ENCODE measurements at places on chromosomes 5 and 9.

- no peak for DNase-seq
Measured at GRCh38 chr9:114117996-114118830, 19.1 kb upstream of the KIF12 start.

- no peak for DNase-seq
Measured at GRCh38 chr5:35956429-35956828, 18.0 kb upstream of the CAPSL start.

- DNase-seq, result no peak
Measured at GRCh38 chr9:123769719-123770118, 160.2 kb downstream of the DENND1A start.

DNA sequence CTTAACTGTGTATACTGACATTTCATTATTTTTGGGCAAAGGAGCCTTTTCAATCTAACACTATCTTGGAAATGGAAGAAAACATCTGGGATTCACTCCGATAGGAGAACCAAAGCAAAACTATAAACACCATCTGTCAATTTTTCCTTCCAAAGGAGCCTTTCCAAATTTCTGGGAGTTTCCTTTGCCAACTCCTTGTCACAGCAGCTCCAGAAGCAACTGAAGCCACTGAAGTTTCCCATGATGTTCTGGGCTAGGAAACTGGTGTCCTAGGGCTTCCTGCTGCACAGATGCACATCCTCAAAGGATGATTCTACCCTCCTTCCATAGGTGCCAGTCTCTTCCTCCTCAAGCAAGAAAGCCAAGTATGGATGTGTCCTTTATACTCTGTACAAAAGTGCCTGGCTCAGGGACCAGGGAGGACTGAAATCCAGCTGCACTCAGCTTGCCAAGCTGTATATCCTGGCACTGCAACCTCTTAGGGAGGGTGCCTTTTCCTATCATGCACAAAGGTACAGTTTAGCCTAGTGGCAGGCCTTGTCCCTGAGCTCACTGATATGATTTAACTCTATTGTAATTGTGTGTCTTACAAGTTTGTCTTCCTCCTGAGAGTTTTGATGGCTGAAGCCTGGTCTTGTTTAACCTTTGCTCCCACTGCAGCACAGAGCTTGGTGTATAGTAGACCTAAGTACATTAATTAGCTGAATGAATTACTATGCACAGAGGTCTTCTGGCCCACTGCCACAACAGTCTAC is 8.4 kb upstream of the UBAP1 start:
- no peak for DNase-seq

GRCh38 chr9:120730654-120731514 is 16.6 kb upstream of the MEGF9 start:
- no peak for DNase-seq

- no peak for DNase-seq
Measured at GRCh38 chr5:74017112-74017511, 391.1 kb downstream of the ARHGEF28 start.

DNA sequence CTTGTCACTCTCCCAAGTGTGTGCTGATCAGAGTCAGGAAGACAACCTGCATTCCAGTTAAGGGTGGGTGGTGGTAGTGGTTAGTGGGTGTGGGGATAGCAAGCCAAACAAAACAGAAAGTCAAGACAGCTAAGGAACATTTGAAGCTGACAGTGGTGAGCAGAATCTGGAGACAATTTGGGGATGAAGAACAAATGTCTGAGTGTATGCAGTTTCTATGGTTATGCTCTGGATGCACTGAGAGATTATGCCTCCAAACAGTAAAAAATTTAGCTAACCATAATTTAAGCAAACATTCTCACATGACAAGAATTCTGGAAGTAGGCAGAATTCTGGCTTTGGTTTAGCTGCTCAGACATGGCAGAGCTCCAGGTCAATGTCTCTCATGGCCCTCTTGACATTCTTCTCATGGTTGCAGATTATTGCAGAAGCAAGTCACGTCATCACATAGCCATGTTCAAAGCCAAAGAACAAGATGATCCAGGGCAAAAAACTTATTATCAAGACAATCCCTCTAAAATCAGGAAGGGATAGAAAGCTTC is 148.7 kb downstream of the LURAP1L start:
- DNase-seq, result no peak

DNA sequence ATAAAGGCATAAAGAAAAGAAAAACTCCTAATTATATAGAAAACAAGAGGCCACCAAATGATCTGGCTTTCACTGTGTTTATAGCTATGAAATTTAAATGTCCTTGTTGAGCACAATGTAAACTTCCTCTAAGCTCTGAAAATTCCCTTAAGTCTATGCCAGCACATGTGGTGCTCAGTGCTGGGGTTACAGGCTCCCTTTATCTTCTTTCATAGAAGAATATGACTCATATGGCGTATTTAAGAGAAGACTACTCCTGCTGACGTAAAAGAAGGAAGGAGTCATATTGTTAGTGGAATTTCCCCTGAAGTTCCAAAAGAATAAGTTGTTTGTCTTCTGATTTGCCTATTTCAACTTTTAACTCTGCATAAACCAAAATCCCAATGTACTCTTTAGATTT is 30.4 kb downstream of the RNF145 start:
- no peak for DNase-seq

GRCh38 chr5:1536322-1536845 is 12.6 kb upstream of the LPCAT1 start:
- no peak for DNase-seq

DNA sequence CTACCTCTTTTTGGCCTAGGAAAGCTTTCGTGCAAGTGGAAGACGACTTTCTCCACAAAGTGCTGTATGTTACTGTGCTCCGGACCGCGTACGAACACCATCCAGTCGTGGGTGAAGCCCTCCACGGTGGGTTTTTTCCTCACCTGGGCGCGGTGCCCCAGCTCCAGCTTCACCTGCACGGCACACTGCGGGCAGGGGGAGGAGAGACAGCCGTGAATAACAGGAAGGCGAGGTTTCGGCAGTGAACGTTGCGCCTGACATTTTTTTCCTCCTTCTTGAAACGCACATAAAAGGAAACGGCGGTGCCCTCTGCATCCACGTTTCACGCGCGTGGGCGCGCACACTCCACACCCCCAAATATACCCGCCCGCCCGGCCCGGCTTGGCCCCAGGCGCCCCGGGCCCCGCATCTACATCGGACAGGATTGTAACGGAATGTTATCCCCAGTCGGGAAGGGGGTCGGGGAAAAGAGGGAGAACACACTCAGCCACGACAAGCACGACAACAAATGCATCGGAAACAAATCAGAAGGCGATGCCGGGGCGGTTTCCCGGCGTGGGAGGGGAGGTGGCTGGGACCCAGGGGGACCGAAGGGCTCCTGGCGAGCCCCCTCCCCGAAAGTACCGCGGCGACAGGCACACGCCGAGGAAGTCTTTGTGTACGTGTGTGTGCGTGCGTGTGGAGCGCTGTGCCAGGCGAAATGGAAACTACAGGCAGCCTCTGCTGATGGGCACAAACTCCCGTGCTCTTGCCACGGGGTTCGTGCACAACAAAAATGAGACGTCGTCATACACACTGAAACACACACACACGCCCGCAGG is 1.4 kb downstream of the MLLT3 start:
- DNase-seq, result peak; percentile 20

- no peak for DNase-seq
Measured at GRCh38 chr9:110810262-110810976, 141.8 kb downstream of the MUSK start.

GRCh38 chr9:134708672-134709038 is 67.1 kb downstream of the COL5A1 start:
- no peak for DNase-seq
